ENCODE measurements at places on chromosomes 1 and 21.

- DNase-seq: no peak
These were observed 20.5 kb downstream of the COL6A1 start for GRCh38 chr21:46001821-46002681.

DNA sequence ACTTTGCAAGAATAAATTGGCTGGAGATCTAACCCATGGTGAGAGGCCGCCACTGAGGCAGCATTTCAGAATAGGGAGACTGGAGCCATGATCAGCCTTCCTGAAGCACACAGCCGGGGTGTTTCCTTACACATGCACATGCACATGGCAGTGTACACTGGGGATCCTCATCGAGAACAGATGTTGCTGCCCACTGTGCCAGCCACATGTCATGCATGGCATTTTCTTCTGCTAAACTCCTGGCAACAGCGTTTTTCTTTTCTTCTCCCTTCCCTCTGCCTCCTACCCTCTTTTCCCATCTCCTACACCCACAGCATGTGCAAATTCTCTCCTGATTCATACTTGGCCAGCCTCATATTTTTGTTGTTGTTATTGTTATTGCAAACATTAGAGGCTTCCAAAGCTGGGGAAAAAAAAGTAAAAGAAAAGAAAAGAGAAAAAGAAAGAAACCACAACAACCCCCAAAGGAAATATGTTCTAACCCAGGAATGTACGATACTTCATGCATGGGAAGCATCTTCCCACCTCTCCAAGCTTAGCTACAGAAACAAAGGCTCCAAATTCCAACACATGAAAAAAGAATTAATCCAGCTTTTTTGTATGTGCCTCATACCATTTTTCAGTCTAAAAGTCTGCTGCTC is 344.0 kb downstream of the ASTN1 start:
- DNase-seq: no peak

DNA sequence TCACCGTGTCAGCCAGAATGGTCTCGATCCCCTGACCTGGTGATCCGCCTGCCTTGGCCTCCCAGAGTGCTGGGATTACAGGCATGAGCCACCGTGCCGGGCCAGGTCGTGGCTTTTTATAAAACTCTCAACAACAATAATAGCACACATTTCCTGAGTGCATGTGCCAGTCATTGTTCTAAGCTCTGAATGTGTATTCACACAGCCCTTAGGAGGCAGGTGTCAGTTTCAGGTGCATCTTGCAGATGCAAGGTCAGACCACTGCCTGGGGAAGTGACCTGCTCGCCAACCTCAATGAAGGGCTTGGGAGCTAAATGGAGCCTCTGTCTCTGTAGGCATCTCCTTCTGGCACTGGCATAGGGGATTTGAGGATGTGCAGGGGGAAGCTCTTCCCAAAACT is 1.6 kb upstream of the LEFTY2 start:
- DNase-seq: no peak

DNA sequence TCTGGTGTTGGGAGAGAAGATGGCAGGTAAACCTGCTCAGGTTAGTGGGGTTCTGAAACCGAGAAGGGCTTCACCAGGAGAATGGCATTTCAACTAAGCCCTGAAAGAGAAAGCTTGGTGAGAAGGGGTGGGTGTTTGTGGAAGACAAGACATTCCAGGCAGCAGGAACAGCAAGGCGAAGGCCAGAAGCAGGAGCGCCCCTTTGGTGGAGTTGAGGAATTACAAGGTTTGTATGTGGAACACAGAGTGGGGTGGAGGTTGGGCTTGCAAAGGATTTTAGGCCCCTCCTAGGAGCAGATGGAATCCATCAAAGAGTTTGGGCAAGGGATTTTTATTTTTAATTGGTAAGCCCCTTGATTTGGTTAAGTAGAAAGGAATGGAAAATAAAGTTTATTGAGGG is 24.8 kb upstream of the ELOA start:
- DNase-seq: no peak

GRCh38 chr1:56322211-56322610 is 257.2 kb downstream of the PLPP3 start:
- DNase-seq: no peak

GRCh38 chr1:154729031-154729442 is 121.1 kb upstream of the ADAR start:
- DNase-seq: no peak

DNA sequence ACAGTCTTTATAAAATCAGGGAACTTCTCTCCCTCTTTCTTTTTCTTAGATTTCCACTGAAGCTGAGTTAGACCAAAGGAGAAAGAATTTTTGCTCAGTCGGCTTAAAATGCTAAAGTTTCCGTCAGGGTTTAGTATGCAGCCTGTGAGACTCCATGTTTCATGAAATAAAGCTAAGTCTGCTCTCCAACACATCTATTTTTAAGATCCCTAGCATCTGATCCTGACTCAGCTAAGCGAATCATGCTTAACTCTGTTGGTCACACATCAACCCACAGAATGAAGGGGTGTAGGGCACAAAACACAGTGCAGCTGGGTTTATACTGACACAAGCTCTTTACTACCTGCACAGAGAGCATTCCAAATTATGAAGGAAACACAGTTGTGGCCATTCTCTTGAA is 102.4 kb upstream of the ZNF281 start:
- no peak for DNase-seq

DNA sequence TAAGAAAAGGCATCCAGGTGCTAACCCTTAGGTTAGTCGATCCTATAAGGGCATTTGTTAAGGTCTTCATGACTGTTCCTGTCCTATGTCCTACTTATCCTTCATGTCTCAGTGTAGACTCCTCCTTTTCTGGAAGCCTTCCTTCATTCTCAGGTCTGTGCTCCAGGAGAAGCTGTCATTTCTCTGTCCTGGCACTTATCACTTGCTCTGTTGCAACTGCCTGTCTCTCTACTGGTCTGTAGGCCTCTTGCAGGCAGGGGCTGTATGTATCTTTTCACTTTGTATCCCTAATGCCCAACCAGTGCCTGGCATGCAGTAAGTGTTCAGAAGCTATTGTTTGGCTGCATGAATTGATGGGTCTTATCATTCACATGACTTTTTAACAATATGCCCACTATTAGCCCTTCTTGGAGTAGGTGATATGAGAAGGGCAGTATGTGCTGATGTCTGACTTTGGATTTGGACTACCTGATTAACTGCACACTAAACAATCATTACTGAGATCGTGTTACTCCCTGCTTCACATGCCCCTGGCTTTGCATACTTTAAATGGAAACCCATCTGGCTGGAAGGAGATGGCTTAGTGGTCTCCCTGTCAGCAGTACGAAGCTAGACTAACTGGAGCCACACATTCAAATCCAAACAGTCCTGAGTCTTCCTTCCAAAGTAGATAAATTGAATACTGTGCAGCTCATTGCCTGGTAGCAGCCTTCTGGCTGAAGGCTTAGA is 88.8 kb downstream of the RGL1 start:
- DNase-seq: no peak

- no peak for DNase-seq
These were observed 4.1 kb downstream of the TEX38 start for GRCh38 chr1:46675549-46676314.

GRCh38 chr21:43345746-43346409 is 81.1 kb downstream of the SIK1 start:
- DNase-seq: no peak

DNA sequence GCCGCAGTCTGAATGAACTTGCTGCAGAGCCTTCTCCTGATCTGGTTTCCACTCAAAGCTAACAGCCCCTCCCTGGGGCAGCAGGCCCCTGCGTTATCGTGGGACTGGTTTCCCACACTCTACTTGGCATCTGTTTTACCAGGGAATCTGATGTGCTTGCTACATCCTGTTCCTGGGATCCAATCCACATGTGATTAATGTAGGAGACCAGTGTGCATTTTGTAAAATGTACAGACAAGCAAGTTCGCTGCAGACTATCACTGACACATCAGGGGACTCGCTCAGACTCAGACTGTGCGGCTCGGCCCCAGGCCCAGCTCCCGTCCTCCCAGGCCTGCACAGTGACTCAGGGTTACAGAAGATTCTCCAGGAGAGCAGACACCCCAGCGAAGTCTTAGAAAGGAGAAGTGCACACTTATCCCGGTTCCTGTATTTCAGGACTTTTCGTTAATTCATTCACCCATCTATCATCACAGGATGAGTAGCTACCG is 340.1 kb downstream of the MATN1 start:
- DNase-seq: no peak
